ENCODE measurements at places on chromosomes 12 and 14. TPM values are rescaled to one million over a fixed set of nuclear protein-coding genes. Genes with fewer than 3 reads are reported as not detected.

KRT81 gene
- not detected for polyA plus RNA-seq

FGD6 gene
- 0.71 TPM for polyA plus RNA-seq

NID2 gene
- not detected for polyA plus RNA-seq

C3AR1 gene
- polyA plus RNA-seq = 0.13 TPM

PLEKHG7 gene
- 7.5 TPM for polyA plus RNA-seq

KERA gene
- not detected for polyA plus RNA-seq

ST8SIA1 gene
- polyA plus RNA-seq = 0.04 TPM

NXPH4 gene
- polyA plus RNA-seq = 3.5 TPM

All from B cell (primary cell).